A549 treated with CORT108297 at 1 μM for 4 hours (cell line): ENCODE measurements at places on chromosomes 1 and 21. TPM values are rescaled to one million over a fixed set of nuclear protein-coding genes. Genes with fewer than 3 reads are reported as not detected.

Gene MAGI3
- 3.2 to 4.7 TPM (median 4.5 TPM) in 5 replicates for total RNA-seq

Gene S100A7A
- total RNA-seq, result not detected in 5 replicates

Gene CELA2B
- 0.29 TPM in 1 of 5 replicates, not detected in the others for total RNA-seq

Gene HRNR
- total RNA-seq, result not detected in 5 replicates

Gene OR2L2
- not detected in 5 replicates for total RNA-seq

Gene ANKRD34A
- 0.10 to 0.23 TPM (median 0.16 TPM) in 5 replicates for total RNA-seq

Gene RIMKLA
- 0.69 to 1.2 TPM (median 0.84 TPM) in 5 replicates for total RNA-seq

Gene GRIK1
- not detected in 5 replicates for total RNA-seq

Gene SPRR2E
- total RNA-seq, result not detected in 5 replicates

Gene MCOLN2
- 2.0 to 2.9 TPM (median 2.5 TPM) in 5 replicates for total RNA-seq

Gene CD34
- total RNA-seq, result not detected in 5 replicates

Gene SLC16A1
- total RNA-seq, result 44.0 to 53.9 TPM (median 46.6 TPM) in 5 replicates

Gene RPE65
- total RNA-seq, result not detected in 5 replicates

Gene FCN3
- not detected in 5 replicates for total RNA-seq

Gene AKNAD1
- total RNA-seq, result 0.64 to 1.1 TPM (median 0.77 TPM) in 5 replicates

Gene MYCL
- 0.61 to 1.4 TPM (median 1.3 TPM) in 5 replicates for total RNA-seq

Gene TNFRSF9
- 2.1 to 3.6 TPM (median 3.0 TPM) in 5 replicates for total RNA-seq

Gene LRRC53
- total RNA-seq, result not detected in 5 replicates
